T-helper 2 cell (primary cell): ENCODE measurements at places on chromosomes 7 and 10.

DNA sequence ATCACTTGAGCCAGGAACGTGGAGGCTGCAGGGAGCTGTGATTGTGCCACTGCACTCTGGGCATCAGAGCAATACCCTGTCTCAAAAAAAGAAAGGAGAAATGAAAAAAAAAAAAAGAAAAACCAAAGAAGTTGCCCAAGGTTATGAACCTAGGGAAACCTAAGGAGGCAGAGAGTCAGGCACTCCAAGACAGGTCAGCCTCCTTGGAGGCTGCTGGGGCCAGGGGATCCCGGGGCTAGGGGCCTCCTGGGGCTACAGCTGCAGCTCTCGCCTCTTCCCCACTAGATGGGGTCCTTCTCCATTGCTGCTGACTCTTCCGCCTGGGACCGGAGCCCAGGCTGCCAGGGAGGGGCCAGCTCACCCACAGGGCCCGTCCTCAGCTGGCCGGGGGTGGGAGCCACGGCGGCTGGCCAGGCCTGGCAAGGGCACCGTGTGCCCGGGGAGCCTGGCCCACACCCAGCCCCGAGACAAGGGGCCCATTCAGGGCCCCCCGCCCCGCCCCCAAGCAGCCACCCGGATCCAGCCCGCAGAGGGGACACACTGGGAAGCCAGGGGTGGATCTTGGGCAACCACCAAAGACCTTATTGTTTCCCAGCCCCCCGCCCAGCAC, 1.7 kb upstream of the SPACDR start:
- no peak for DNase-seq

GRCh38 chr7:88772776-88773175, 13.3 kb downstream of the ZNF804B start:
- DNase-seq, result no peak

GRCh38 chr10:70603449-70603801, 884 bp upstream of the PRF1 start:
- DNase-seq, result no peak

DNA sequence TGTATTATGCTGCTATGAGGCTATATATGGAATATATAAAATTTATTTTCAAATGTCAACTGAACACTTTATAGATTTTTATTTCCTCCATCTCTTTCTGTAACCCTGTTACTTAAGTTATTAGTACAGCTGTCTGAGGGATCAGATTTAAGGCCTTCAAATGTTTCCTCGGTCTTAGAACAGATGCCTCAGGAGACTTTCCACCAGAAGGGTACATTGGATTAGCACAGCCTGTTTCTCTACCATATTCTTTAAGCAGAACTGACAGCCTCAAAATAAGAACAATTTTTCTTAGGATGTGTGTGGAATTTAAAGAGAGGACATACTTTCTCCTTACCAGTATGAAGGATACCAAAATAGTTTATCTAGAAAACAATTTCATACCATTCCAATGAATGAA, 53.0 kb upstream of the HGF start:
- no peak for DNase-seq

DNA sequence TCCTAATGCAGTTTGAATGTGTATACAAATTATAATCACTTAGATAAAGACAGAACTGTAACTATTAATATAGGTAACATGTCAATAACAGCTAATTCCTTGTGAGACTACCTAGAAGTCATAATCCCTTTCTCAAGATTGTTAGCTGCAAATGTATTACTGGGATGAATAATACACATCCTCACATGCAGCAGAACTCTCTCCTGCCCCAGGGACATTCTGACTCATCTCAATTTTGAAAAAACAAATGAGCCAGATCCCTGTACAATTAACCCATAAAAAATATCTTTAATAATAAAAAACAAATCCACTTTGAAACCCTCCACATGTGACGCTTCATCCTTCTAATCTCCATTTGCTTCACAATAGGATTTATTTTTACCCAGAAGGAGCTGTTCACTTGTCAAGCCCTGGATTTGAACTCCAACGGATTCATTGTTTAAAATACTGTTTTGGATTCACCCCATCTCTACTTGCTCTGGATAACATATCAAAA, 428.4 kb upstream of the TEX47 start:
- no peak for DNase-seq

GRCh38 chr10:20890491-20891337, 6.4 kb downstream of the NEBL start:
- DNase-seq, result no peak

GRCh38 chr7:33395340-33395739, 266.0 kb downstream of the BBS9 start:
- no peak for DNase-seq
